ENCODE measurements at places on chromosomes 12 and 14. TPM values are rescaled to one million over a fixed set of nuclear protein-coding genes. Genes with fewer than 3 reads are reported as not detected.

The A2M gene
- total RNA-seq, result 971 TPM

The C1R gene
- 514 TPM for total RNA-seq

DNA sequence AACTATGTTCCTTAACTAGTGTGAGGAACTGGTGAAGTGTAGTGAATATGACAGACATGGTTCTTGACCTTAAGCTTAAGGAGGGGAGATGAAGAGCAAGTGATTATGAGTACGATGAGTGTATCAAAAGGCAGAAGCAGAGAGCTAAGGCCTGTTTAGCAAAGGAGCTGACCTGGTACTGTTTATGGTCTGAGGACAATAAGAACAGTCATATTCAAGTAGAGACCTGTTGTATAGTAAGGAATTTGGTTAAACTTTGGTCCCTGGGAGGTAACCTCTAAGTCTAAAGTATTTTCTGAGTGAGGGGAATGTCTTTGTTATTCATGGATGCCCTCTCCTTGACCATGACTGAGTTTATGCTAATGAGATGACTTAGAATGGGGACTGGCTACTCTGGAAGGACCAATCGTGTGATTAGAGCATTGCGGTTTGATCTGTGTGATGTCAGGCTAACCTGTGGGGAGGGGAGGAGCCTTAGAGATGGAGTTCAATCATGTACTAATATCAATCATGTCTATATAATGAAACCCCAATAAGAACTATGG is 389.3 kb downstream of the BMP4 start:
- no peaks in the 10 kb centered on the region for H3K4me1 ChIP-seq
- no peaks in the 10 kb centered on the region for H3K27me3 ChIP-seq
- no peaks in the 10 kb centered on the region for H3K36me3 ChIP-seq
- H3K4me3 ChIP-seq, result no peak overlapping the region
- H3K27ac ChIP-seq, result no peak overlapping the region
- DNase-seq, result no peak

- no peaks in the 10 kb centered on the region for H3K4me1 ChIP-seq
- no peaks in the 10 kb centered on the region for H3K27me3 ChIP-seq
Observed at GRCh38 chr14:76329154-76329928, 46.6 kb upstream of the ESRRB start.

GRCh38 chr12:5511644-5512600 is 80.0 kb downstream of the NTF3 start:
- no peaks in the 10 kb centered on the region for H3K36me3 ChIP-seq
- H3K4me3 ChIP-seq, result no peak overlapping the region
- peak; percentile 59 for DNase-seq
- no peaks in the 10 kb centered on the region for H3K27me3 ChIP-seq

The KCNK10 gene
- total RNA-seq, result 0.54 TPM

GRCh38 chr14:72904840-72905561 is 11.1 kb upstream of the DPF3 start:
- H3K36me3 ChIP-seq, result no peaks in the 10 kb centered on the region
- no peaks in the 10 kb centered on the region for H3K27me3 ChIP-seq
- H3K4me3 ChIP-seq, result no peak overlapping the region
- H3K27ac ChIP-seq, result no peak overlapping the region

The GNG2 gene
- 35.6 TPM for total RNA-seq

DNA sequence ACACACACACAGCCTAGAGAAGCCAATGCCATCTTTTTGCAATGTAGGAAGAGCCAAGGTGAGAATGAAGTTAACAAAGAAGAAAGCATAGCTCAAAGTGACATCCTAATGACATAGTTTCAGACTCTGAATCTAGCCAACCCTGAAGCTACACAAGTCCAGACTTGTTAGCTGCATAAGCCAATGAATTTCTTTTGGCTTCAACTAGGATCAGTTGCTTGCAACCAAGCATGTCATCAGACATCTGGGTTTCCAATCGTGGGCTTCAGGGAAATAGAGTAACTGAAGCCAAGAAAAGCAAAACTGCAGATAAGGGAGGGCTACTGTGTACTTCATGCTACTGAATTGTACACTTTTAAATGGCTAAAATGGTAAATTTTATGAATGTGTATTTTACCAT is 4.4 kb upstream of the GPHN start:
- no peaks in the 10 kb centered on the region for H3K27me3 ChIP-seq
- H3K4me1 ChIP-seq, result no peaks in the 10 kb centered on the region
- no peaks in the 10 kb centered on the region for H3K36me3 ChIP-seq
- no peak overlapping the region for H3K4me3 ChIP-seq

The DYNC1H1 gene
- total RNA-seq, result 390 TPM

The TCL1B gene
- total RNA-seq, result not detected

The MRPL52 gene
- 74.3 TPM for total RNA-seq

GRCh38 chr12:88334271-88334670 is 192.2 kb downstream of the TMTC3 start:
- H3K36me3 ChIP-seq, result no peaks in the 10 kb centered on the region
- no peaks in the 10 kb centered on the region for H3K27me3 ChIP-seq
- no peaks in the 10 kb centered on the region for H3K4me1 ChIP-seq

DNA sequence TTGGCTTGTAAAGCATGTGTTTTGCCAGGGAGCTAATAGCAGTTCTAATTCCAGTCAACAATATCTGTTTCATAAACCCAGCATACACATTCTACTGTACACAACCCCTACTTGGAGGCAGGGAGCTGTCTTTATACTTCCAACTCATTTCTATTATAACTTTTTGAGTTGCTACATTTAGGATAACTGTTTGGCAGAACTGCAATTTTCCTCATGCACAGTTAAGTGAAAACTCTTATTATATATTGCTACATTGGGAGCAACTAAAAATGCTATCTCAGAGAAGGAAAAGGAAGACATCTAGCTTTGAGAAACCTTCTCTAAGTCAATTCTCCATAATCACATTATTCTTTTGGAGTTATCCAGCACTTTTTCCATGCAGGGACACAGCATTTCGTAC is 480.2 kb downstream of the RPS29 start:
- no peaks in the 10 kb centered on the region for H3K27me3 ChIP-seq
- no peak overlapping the region for H3K4me3 ChIP-seq
- no peak overlapping the region for H3K27ac ChIP-seq
- no peak for DNase-seq
- no peaks in the 10 kb centered on the region for H3K36me3 ChIP-seq

The CDCA3 gene
- total RNA-seq, result 1.3 TPM

The TEX52 gene
- total RNA-seq, result not detected

DNA sequence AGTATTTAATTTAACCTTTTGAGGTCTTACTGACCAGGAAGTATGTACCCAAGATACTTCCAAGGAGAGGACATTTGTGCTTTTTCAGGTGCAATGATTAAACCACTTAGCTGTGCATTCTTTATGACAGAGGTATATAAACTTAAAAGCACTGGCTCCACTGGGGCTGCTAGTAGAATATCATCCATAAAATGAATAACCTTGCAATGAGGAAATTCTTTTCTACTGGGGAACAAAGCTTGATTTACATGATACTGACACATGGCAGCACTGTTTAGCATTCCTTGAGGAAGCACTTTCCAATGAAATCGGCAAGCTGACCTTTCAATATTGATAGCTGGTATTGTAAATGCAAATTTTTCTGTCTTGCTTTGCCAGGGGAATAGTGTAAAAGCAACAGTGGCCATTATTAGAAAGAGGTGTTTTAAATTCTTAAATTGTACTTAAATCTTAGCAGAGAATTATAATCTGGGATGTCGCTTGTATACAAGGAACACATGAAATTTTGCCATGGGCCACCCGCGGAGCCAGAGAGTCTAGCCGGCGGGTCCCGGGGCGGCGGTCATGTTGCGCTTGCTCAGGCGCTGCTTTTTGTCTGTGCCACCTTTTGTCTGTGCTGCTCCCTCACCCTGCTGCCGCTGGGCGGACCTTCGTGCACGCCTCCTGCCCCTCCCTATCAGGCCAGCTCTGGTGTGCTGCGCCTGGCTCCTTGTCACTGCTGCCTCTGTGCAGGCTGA is 20.9 kb upstream of the BLTP3B start:
- no peaks in the 10 kb centered on the region for H3K4me1 ChIP-seq
- H3K27ac ChIP-seq, result no peak overlapping the region
- peak; percentile 80 for DNase-seq
- peak overlapping the region; percentile 39 for H3K4me3 ChIP-seq
- H3K36me3 ChIP-seq, result peaks cover 7% of the 10 kb centered on the region

DNA sequence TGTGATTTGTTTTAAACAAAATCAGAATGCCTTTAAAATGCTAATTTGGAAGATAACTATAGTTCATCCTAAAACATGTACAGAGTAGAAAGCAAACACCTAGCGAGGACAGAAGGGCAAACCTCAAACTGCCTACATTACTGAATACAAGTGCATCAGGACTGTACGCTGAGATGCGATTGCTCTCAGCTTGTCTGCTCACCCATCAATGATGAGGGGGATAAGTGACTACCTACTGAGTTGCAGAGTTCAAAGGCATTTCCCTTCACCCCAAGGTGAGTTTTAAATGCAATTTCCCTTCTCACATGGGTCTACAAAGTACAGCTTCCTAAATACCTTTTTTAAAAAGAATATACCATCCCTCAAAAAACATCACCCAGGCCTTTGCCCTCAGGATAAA is 52.9 kb downstream of the PHLDA1 start:
- no peaks in the 10 kb centered on the region for H3K36me3 ChIP-seq
- H3K27me3 ChIP-seq, result no peaks in the 10 kb centered on the region
- H3K4me3 ChIP-seq, result no peak overlapping the region
- peak overlapping the region; percentile 83 for H3K27ac ChIP-seq
- H3K4me1 ChIP-seq, result peaks cover 21% of the 10 kb centered on the region

The OR6C75 gene
- total RNA-seq, result not detected

The CACNA1C gene
- total RNA-seq, result 17.4 TPM

The ABCD2 gene
- total RNA-seq, result 1.4 TPM

- no peak for DNase-seq
- no peak overlapping the region for H3K4me3 ChIP-seq
- H3K27me3 ChIP-seq, result no peaks in the 10 kb centered on the region
Observed at GRCh38 chr12:27274706-27275105, 30.6 kb downstream of the STK38L start.

GRCh38 chr14:81591266-81591665 is 57.6 kb upstream of the SEL1L start:
- no peaks in the 10 kb centered on the region for H3K27me3 ChIP-seq
- H3K36me3 ChIP-seq, result no peaks in the 10 kb centered on the region
- H3K4me1 ChIP-seq, result no peaks in the 10 kb centered on the region

The P2RX7 gene
- total RNA-seq, result 3.5 TPM

DNA sequence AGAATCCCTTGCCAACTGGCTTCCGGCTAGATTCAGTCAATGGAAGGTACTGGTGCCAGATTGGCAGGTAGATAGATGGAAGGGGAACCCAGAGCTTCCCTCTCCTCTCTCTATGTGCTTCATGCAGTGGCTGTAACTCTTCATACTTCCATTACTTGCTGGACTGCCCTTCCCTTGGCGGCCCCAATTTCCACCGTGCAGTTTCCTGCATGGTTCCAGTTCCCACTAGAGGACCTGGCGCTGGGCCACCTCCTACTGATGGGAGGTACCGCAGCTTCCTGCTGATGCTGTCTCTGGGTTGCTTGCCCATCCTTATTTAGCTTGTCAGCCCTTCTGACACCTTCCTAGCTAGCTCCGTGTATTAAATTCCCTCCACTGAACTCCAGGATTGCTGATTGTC is 226.4 kb downstream of the ANO2 start:
- no peaks in the 10 kb centered on the region for H3K4me1 ChIP-seq
- H3K27ac ChIP-seq, result no peak overlapping the region
- H3K27me3 ChIP-seq, result no peaks in the 10 kb centered on the region

DNA sequence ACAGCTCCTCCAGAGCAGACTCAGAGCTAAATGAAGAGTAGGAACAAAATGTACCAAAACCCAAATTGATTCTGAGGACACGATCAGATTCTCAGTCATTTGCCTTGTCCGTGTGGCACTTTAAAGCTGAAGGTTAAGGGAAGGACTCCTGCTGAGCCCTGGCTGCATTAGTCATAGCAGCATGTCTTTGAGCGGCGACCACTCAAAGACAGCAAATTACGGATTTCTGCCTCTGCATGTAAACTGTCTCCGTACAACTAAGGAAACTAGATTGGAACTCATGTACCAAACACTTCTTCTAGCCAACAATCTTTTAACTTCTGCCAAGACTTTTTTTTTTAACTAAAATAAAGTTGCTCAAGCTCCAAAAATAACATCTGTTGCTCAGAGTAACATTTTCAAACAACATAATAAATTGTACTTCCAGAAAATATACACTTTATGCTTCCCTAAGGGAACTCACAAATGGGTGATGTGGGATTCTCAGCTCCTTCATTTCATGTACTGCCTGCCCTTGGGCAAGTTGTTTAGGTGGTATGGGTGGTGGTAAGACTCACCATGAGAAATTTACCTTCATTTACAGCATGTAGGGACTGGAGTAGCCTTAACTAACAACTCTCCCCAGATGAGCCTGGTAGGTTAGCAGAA is 56.1 kb downstream of the RERG start:
- no peak overlapping the region for H3K4me3 ChIP-seq
- H3K4me1 ChIP-seq, result peaks cover 15% of the 10 kb centered on the region
- DNase-seq, result no peak
- H3K27ac ChIP-seq, result peak overlapping the region; percentile 49

DNA sequence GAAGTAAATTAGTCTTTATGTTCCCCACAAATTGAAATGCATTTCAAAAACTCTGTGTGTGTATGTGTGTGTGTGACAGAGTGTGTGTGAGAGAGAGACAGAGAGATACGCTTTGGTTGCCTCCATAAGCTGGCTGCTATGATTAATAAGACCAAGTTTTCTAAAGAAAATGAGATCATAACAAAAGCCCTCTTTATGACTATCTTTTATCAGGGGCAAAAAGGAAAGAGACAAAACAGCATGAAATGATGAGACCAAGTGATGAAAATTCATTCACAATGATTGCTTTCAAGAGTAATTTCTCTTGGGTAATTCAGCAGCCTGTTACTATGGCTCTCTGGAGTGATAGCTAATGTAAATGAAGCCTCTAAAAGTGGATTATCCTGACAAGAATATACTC is 277.6 kb upstream of the PLEKHG7 start:
- no peaks in the 10 kb centered on the region for H3K27me3 ChIP-seq
- H3K36me3 ChIP-seq, result no peaks in the 10 kb centered on the region
- H3K4me3 ChIP-seq, result no peak overlapping the region

- no peak for DNase-seq
- no peak overlapping the region for H3K4me3 ChIP-seq
- no peaks in the 10 kb centered on the region for H3K36me3 ChIP-seq
- no peak overlapping the region for H3K27ac ChIP-seq
Observed at GRCh38 chr12:75452675-75453330, 27.8 kb upstream of the GLIPR1 start.

DNA sequence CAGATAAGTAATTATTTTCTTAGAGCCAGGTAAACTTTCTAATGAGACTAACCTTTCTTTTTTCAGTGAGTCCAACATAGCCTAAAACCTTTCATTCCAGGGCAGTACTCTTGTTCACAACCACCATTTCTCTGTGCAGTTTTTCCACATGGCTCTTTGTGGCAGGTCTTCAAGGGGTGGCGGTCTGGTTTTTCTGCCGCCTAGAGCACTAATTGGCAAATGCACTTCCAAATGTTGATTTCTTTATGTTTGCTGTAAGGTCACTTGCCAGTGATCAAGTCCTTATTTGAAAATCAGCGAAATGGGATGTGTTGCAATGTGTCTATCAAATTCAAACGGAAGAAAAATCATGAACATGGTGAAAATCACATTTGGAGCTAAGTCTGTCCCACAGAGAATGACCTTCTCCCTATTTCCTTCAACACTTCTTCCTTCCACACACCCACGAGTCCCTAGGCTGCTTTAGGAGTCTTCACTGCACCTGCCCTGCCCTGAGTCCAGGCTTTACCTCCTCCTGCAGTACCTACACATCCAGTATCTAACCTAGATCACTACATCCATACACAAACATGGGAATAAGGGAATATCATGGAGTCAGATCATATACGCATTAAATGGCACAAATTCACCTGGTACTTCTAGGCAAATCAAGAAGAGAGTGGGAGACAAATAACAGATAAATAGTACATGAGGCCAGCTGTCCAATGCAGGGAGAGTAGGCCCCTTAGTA is 1.9 kb downstream of the SRGAP1 start:
- H3K27ac ChIP-seq, result no peak overlapping the region
- no peak for DNase-seq
- H3K4me1 ChIP-seq, result peaks cover 17% of the 10 kb centered on the region
- peak overlapping the region; percentile 95 for H3K4me3 ChIP-seq

All from kidney (tissue), 22 donors.